ENCODE measurements at places on chromosomes 6 and 20. TPM values are rescaled to one million over a fixed set of nuclear protein-coding genes. Genes with fewer than 3 reads are reported as not detected.

Gene CASP8AP2
- 33.6 TPM for total RNA-seq

Gene SLC17A5
- total RNA-seq: 8.3 TPM

Gene CEP85L
- 3.8 TPM for total RNA-seq

Gene RRBP1
- 89.8 TPM for total RNA-seq

Gene OR2H1
- not detected for total RNA-seq

Gene CITED2
- 110 TPM for total RNA-seq

DNA sequence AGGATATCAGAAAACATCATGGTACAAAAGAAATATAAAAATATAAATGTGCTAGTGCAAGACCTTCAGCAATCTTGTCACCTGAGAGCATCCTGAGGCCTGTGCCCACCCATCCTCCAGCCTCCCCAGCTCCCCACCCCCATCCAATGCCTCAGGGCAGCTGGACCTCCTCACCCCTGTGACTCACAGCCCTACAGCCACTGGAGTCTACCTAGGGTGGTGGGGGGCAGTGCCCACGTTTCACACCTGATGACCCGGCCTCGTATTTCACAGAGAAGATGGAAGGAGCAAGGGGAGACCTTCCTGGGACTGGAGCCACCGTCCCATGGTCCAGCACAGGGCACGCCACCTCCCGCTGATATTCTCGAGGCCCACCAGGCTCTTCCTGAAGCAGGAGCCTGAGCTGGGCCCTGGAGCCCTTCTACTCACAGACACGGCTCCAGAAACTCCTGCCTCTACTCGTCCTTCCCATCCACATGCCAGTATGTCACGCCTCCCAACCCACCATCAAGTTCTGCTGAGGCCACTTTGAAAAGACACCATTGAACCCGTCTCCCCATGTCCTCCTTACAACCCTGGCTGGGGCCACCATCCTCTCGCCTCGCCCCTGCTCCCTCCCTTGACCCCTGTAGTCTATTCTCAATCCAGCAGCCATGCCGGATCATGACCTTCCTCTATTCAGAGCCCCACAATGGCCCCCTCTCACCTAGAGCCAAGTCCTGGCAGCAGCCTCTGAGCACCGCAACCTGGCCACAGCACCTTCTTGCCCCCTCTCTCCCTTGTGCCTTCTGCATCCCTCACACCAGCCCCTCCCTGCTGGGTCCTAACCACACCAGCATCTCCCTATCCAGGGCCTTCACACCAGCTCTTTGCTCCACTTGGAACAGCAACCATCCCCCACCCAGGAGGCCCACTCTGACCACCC lies 13.3 kb downstream of the APMAP start:
- DNase-seq: peak; percentile 10

- no peak for DNase-seq
These were observed 1005.6 kb upstream of the FLRT3 start for GRCh38 chr20:15342991-15343523.

- DNase-seq: no peak
These were observed 29.5 kb downstream of the ALDH8A1 start for GRCh38 chr6:134920422-134920821.

DNA sequence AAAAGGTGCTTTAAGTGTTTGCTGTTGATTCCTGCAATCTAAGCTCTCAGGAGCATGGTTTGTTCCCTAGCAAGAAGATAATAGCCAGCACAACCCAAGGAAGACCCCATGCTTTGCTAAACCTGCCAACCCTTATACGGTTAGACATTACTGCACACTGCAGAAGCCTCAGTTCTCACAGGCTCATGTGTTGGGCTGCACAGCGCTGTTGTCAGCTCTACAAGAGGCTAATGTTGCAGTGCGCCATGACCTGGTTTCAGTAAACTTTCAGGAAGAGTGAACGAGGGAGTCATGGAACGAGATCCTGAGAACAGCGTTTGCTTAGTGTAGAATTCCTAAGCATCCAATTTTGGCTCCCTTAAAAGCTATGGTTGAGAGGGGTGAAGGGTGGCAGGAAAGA lies 218.5 kb downstream of the ARHGAP18 start:
- no peak for DNase-seq

GRCh38 chr6:13139119-13139518 lies 189.2 kb downstream of the TBC1D7 start:
- no peak for DNase-seq

DNA sequence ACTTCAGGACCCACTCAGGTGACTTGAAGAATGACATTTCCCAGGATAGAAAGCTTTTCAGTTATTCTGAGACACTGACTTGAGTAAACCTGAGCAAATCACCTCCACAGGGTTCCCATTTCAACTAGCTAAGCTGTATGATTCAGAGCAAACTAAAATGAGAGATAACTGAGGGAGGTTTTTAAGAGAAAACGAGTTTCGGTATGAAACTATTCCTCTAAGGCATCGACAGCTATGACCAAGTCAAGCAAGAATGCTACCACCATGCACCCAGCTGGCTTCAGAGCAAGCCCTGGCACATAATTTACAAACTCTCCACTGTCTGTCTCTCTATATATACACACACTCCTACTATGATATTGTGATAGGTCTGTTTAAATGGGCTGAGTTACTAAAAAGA lies 75.4 kb downstream of the PERP start:
- no peak for DNase-seq

DNA sequence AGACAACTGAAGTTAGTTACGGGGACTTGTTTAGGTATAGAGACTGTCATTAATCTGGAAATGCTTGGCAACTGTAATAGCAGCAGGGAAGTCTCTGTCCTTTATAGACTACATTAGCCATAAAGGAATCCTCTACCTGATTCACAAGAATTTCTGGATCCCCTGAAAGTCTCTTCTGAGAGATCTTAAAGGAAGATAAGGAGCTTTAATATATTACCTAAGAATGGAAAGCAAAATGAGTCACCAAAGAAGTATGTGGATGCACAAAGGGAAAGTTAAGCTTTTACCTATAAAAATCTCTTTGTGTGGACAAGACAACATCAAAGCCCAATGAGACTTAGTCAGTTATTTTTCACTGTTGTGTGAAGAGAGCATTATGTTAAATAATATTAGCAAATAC lies 92.2 kb upstream of the RSPO3 start:
- DNase-seq: no peak

DNA sequence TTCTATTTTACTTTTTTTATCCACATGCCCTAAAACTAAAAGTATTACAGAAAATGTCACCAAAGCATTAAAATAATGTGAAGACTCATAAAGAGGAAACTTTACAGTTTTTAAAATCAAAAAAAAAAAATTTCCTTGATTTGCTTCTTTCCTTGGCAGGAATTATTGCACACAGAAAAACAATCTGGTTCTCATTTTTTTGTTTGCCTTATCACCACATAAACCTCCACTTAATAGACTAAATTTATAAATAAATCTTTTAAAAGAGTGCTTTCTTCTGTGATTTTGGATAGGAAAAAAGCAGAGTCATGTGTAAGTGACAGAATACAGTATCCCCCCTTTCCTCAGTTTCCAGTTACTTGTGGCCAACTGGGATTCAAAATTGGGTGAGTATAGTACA lies 695.1 kb upstream of the CITED2 start:
- DNase-seq: no peak

GRCh38 chr20:8187740-8188139 lies 55.7 kb downstream of the PLCB1 start:
- no peak for DNase-seq

GRCh38 chr20:4866429-4866828 lies 134.9 kb downstream of the SLC23A2 start:
- no peak for DNase-seq

GRCh38 chr6:169263836-169264608 lies 10.4 kb upstream of the THBS2 start:
- DNase-seq: no peak

DNA sequence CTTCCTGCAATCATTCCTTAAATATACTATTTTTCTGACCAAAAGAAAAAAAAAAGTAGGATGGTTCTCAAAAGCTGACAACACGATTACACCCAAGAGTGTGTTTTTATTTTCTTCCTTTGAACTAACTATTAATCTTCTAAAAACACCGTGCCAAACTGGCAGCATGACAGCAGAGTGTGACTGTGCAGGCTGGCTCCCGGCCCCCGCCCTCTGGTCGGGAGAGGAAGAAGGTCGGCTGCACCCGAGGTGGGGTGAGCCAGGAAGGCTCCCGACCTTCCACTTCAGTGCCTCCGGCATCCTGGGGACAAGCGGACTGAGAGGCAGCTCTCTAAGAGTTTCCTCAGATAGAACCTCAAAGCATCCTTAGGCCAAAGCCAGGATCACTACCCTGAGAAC lies 29.2 kb downstream of the SLC22A23 start:
- DNase-seq: no peak

DNA sequence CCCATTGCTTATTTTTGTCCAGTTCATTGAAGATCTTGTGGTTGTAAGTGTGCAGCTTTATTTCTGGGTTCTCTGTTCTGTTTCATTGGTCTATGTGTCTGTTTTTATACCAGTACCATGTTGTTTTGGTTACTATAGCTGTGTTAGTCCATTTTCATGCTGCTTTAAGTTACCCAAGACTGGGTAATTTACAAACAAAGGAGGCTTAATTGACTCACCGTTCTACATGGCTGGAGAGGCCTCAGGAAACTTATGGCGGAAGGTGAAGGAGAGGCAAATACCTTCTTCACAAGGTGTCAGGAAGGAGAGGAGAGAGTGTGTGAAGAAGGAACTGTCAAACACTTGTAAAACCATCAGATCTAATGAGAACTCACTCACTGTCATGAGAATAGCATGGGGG lies 29.9 kb upstream of the FERMT1 start:
- DNase-seq: no peak

GRCh38 chr20:3459881-3460307 lies 10.9 kb upstream of the ATRN start:
- no peak for DNase-seq

DNA sequence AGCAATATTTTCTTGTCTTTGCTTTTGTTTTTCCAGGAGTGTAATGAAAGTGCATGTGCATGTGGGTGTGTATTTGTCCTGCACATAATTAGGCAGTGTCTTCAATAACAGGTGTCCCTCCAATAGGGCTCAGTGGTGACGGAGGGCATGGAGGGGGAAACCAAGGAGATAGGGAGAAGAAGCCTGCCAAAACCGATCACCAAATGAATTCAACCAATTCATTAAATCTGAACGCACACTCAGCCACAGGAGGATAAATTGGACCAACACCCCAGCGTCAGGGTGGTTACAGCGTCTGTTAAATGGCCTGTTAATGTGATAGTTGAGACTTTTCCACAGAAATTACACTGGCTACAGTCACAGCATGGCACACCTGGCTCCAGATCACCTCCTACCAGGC lies 527.6 kb downstream of the CD83 start:
- no peak for DNase-seq

DNA sequence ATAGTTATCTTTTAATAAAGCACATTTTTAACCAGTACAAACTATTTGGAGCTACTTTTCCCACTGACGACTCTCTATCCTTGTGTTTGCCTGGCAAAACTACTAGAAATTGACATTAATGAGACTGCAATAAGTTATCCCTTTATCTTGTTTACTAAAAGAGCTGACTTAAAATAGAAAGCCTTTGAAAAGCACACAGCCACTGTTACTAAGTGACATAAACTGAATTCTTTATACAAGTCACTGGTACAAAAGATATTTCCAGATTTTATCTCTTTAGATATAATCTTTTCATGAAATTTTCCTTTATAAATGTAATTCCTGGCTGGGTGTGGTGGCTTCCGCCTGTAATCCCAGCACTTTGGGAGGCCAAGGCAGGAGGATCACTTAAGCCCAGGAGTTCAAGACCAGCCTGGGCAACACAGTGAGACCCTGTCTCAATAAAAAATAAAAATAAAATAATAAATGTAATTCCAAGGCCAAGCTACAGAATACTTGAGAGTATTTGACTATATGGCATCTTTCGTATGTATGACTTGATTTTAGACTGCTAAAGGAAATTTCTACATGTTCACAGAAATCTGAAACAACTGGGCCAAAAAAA lies 9.5 kb downstream of the MBOAT1 start:
- no peak for DNase-seq

DNA sequence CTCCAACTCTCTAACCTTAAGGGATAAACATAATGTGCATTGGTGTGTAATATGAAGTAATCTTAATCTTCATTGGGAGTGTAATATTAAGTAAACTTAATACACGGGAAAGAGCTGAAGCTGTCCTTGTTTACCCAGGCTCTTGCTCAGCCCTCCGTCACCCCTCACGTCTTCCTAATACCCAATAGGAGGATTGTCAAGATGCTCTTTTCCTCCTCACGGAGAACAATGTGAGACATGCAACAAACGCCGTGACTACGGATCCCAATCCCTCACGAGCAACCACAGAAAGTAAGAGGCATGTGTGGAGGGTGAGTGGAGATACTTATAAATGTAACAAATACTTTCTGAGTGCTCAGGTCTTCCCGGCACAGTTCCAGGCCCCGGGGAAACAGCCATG lies 11.0 kb downstream of the KIF16B start:
- no peak for DNase-seq

DNA sequence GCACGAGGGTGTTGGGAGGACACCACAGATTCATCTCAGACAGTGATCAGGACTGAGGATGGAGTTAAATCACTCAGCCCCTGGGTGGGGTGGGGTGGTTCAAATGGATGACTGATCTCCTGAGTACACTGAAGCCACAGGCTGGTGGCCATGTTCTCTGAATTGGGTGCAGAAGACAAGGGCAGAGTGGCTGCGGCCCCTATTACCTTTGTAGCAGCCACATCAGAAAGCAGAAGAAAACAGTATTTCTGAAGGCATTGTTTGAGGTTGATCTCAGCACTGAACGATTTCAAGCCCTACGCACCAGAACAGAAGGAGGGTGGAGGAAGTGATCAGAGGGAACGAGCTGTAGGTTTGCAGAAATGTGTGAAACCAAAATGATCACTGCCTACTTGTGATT lies 71.6 kb downstream of the SH3BGRL2 start:
- no peak for DNase-seq

GRCh38 chr6:47669684-47670513 lies 28.5 kb upstream of the ADGRF4 start:
- DNase-seq: no peak

All from H9 (cell line).